ENCODE measurements at places on chromosomes 3 and 15.
A peak's percentile ranks its signal among the peaks of the same experiment; 100 is the strongest.

- DNase-seq: peak; percentile 0
These were observed 785 bp upstream of the MYRIP start for GRCh38 chr3:39808467-39809180.

GRCh38 chr15:45091161-45091560 lies 22.8 kb downstream of the DUOX2 start:
- DNase-seq: no peak

DNA sequence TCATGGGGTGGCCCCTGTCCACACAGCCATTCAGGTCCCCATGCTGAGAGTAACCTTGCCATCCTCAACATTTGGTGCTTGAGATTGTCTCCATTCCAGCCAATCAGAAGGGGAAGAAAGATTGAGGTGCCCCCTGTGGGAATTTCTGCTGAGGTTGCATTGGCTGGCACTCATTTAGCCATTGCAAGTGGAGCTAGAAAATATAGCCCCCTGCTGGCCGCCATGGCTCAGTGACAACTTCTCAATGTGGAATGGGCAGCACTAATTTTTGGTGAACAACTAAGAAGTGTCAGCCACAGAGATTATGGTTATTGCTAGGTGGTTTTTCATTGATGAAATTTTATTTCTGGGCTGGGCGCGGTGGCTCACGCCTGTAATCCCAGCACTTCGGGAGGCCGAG lies 22.0 kb downstream of the COL6A6 start:
- DNase-seq: peak; percentile 45

GRCh38 chr3:168589376-168589775 lies 493.7 kb upstream of the GOLIM4 start:
- DNase-seq: no peak

DNA sequence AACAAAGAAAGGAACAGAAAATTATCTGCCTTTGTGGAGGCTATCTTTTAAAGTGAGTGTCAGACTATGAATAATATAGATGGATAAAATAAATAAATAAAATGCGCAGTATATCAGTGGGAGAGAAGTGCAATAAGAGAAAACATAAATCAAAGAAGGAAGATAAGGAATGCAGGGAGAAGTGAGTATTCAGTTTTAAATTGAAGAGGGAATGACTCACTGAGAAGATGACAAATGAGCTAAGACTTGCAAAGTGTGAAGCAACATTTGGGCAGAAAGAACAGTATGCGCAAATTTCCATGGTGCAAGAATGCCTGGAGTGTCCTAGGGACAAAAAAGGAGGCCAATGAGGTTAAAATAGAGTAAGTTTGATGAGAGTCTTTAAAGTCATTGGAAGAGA lies 1300.1 kb upstream of the ALCAM start:
- no peak for DNase-seq

GRCh38 chr15:25091421-25092158 lies 136.8 kb downstream of the SNRPN start:
- no peak for DNase-seq

DNA sequence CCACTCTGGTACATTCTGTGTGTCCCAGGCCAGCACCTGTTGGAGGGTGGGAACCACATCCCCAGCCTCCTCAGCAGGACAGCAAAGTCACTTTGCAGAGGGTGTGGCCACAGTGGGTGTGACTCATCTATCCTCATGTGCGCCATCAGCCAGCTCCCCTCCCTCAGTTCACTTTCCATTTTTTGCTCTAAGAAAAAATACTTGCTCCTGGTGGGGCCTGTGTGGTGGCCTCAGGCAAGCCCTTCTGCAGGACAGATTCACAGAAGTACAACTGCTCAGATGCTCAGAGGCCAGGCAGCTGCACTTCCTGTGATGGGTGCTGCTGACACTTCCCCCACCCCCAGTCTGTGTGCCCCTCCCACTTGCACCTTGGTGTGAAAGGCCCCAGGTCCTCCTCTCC lies 78.3 kb upstream of the ALDH1L1 start:
- DNase-seq: no peak

- no peak for DNase-seq
These were observed 44.8 kb upstream of the GNB5 start for GRCh38 chr15:52236013-52236412.

DNA sequence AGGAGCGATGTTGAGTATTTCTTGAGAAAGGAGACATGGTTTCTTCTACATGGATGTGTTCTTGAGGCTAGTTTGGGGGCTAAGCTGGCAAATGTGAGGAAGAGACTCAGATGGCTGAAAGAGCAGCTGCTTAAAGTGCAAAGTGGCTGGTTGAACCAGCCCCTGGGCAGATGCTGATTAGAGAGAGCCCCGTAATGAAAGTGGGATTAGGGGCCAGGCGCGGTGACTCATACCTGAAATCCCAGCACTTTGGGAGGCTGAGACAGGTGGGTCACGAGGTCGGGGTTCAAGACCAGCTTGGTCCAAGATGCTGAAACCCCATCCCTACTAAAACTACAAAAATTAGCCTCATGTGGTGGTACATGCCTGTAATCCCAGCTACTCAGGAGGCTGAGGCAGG lies 75.0 kb upstream of the GCNT3 start:
- no peak for DNase-seq

GRCh38 chr3:133837487-133838295 lies 32.1 kb downstream of the SRPRB start:
- DNase-seq: no peak

DNA sequence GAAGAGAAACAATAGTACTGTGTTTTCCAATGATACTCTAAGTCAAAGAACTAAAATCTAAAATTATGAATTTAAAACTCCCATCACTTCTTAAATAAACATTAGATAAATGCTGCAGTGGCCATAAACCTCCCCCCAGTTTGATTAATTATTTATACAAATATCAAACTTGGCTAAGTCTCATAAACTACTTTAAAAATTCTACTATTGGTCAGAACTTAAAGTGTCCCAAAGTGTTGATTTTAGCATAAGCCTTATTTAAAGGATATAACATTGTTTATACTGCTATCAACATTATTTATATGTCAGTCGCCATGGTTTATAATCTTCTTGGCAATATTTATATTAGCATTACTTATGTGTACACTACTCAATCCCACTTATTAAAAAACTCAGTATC lies 132.4 kb downstream of the SCAPER start:
- no peak for DNase-seq

GRCh38 chr3:20406611-20407011 lies 220.6 kb upstream of the SGO1 start:
- no peak for DNase-seq

GRCh38 chr15:48862705-48863104 lies 15.2 kb upstream of the EID1 start:
- DNase-seq: no peak

DNA sequence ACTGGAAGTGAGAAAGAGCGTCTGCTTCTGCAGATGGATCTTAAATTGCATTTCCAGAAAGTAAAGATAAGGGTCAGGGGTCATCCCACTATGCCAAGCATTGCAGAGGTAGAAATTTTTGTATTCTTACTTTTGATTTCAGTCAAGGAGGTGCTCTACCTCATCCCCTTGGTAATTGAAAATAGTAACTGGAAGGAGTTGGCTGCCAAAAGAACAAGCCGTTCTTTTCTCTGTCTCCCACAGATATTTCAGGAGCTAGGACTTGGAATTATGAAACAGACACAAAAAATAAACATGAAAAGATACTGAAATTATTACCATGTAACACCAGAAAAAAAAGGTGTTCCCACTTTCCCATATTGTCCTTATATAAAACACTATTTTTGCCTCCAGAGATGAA lies 309.9 kb upstream of the UMPS start:
- no peak for DNase-seq

DNA sequence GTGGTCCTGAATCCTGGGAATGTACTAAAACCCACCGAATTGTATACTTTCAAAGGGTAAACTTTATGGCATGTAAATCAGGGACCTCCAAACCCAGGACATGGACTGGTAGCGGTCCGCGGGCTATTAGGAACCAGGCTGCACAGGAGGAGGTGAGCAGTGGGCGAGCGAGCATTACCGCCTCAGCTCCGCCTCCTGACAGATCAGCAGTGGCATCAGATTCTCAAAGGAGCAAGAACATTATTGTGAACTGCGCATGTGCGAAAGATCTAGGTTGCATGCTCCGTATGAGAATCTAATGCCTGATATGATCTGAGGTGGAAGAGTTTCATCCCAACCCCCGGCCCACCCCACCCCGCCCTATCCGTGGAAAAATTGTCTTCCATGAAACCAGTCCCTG lies 22.2 kb downstream of the HEG1 start:
- DNase-seq: no peak

- no peak for DNase-seq
These were observed 710 bp downstream of the MECOM start for GRCh38 chr3:169662843-169663160.

- peak; percentile 43 for DNase-seq
These were observed 8.2 kb upstream of the VGLL4 start for GRCh38 chr3:11651900-11652299.

DNA sequence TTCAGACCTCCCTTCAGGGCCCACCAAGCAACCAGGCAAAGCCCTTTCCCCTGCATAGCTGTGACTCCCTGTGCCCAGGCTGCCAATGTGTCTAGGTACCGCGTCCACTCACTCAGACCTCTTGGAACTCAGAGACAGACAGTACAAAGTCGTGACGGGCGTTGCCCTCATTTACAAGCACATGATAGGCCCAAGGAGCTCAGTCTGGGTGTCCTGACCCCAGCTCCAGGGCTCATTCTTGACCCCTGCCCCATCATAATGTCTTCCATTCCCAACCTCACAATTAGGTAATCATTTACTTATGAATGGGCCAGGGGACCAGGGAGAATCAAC lies 56.0 kb downstream of the KLF13 start:
- DNase-seq: no peak

GRCh38 chr3:139564294-139564861 lies 24.8 kb upstream of the RBP1 start:
- no peak for DNase-seq

DNA sequence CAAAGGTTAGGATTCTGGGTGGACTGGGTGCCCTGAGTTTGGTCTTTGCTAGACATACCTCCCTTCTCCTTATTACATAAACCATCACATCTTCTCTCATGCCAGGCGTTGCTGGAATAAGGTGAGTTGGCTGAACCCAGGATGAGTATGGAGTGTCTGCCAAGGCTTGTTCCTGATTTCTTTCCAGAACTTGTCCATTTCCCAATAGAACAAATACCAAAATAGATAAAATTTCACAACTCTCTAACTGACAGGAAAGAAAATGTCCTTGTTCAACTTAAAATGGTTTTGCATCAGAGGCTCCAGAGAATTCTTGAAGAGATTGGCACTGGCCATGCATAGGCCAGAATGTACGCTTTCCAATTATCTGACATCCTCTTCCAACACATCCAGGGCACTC lies 291.9 kb downstream of the IGSF11 start:
- DNase-seq: no peak

GRCh38 chr3:125148836-125149235 lies 63.7 kb downstream of the SLC12A8 start:
- no peak for DNase-seq

DNA sequence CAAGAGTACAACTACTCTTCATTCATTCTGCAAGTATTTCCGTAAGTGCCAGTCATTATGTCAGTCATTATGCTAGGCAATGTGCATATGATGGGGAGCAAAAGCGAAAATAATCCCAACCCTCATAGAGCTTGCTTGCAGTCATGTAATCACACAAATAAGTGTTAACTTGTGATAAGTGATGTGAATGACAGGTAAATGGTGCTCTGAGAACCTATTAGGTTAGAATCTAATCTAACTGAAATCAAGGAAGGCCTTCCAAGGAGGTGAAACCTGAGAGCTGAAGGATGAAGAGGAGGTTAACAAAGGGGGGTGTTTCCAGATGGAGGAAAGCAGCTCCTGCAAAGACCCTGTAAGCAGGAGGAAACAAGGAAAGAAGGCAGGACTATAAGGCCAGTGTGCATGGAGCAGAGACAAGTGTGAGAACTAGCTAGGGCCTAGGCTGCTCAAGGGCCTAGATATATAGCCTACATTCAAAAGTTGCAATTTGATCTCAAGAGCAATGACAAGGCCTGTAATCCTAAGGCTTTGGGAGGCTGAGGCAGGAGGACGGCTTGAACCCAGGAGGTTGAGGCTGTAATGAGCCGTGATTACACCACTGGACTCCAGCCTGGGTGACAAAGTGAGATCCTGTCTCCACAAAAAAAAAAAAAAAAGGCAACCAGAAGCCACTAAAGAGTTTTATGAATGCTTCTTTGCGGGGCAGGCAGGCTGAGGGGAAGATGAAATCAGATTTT lies 5.3 kb downstream of the PTPN9 start:
- DNase-seq: no peak

- peak; percentile 10 for DNase-seq
These were observed 9.2 kb downstream of the ALPK3 start for GRCh38 chr15:84826369-84826823.

- DNase-seq: no peak
These were observed 11.1 kb downstream of the POC1A start for GRCh38 chr3:52143156-52143555.

DNA sequence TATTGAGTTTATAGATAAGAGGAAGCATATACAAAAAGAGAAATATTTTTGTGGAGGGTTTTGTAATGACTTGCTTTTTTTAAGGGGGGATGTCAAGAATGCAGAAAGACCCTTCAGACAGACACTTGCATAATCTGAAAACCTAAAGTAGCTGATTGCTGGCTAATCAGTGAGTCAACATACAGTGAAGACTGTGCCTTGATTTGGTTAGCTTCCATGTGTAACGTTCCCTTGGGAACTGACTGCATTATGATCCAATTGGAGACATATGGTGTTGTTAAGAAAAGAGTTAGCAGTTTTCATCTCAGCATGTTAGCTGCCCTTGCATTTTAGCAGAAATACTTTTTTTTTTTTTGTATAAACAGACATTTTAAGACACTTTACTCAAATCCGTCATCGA lies 483.2 kb downstream of the RBMS3 start:
- no peak for DNase-seq

DNA sequence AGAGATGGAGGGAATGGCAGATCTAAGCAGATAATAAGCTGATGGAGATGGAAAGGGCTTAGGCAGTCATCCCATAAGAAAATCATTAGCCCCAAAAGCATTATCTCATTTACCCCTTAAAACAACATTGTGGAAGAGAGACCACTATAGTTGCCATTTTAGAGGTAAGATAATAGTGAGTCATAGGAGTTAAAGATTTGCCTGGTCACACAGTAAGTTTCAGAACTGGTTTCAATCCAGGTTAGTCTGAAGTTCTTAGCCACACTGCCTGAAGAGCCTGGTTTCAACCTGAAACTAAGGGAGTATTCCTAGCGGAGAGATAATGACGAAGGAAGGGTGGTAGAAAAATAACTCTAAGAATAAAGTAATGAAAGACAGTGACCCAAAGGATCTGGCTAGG lies 13.0 kb upstream of the UBR1 start:
- peak; percentile 33 for DNase-seq

- no peak for DNase-seq
These were observed 139.4 kb upstream of the TSC22D2 start for GRCh38 chr3:150268426-150269391.

DNA sequence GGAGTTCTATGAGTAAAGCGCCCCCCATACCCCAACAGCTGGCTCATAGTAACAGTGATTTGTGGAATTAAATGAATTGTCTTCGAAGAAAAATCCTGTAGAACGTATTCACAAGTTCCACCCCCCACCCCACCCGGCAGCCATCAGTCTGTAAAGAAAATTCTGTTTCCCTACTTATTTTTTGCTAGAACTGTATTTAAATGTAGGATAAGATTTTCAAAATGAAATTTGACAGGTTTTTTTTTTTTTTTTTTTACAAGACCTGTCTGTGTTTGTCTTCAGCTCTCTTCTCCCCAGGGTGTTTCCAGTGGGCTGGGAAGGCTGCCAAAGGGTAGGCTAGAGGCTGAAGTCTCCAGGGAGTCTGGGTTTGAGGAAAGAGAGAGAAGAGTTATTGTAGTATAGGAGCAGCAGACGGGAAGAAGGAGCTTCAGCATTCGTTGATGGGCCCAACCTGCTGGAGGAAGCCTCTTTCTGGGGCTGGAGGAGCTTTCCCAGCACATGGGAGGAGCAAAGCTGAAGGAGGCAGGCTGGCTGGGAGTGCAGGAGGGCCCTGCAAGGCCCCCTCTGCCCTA lies 130.6 kb upstream of the SEMA6D start:
- no peak for DNase-seq
